ENCODE measurements at places on chromosomes 5 and 9.

DNA sequence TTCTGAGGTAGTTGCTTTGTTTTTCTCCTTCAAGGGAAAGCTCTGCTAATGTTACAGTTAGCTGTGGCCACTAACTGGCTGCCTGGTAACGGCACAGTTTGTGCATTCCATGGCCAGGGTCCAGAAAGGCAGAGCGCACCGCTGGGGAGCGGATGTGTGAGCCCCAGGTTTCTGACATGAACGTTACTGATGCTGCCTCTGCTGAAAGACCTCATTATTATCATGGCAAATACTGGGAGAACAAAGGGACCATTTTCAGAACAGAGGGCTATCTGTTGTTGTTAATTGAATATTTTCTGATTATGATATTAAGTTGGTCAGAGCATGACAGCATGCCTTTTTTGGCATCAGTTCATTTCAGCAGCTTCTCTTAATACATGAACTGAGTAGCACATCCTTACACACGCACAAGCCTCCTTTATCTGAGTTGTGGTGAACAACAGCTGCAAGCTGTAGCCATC, 134.1 kb downstream of the NUDT12 start:
- DNase-seq: no peak

GRCh38 chr5:171646102-171647042, 139.2 kb upstream of the SMIM23 start:
- DNase-seq: no peak

DNA sequence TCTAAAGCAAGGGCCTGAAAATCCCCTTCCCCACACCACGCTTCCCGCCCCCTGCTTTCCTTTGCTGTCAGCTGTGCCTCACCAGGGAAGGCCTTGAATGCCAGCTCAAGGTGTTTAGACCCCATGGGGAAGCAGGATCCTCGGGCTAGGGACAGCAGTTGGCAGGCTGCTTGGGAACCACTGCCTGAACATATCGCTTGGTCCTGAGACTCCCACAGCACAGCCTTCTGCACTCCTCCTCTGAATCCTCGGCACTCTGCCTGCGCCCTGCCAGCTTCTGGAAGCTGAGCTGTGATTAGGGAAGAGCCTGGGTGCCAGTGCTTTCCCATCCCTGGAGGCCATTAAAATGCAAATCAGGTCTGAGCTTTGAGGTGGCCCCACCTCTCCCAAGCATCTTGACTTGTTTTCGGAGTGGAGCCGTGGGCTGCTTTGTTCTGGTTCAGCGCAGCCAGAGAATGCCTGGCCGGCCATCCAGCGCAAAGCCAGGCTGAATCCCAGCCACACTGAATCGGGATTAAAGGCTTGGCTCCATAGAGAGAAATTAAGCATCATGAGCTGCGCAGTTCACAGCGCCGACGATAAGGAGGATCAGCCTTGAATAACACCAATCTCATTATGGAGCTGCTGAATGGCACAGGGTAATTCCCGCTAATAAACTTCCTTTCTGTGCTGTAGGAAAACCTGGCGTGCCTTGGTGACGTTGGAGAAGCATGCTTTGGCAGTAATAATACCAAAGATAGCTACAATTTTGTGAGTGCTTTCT, 40.0 kb downstream of the AMBP start:
- DNase-seq: no peak

GRCh38 chr9:115972362-115972761, 181.2 kb upstream of the PAPPA start:
- no peak for DNase-seq

DNA sequence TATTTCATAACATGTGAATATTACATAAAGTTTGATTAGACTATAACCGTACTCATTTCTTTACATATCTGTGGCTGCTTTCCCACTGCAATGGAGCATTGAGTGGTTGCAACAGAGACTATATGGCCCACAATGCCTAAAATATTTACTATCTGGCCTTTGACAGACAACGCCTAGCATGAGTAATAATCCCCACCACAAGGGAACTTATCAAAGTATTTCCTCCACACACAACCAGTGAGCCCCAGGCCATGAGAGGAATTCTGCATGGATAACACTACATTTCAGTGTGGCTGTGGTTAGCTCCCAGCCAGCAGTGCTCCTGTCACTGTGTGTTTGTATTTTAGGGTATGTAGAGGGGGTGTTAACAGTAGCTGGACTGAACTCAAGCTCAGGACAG, 54.8 kb downstream of the FAM81B start:
- DNase-seq: no peak

DNA sequence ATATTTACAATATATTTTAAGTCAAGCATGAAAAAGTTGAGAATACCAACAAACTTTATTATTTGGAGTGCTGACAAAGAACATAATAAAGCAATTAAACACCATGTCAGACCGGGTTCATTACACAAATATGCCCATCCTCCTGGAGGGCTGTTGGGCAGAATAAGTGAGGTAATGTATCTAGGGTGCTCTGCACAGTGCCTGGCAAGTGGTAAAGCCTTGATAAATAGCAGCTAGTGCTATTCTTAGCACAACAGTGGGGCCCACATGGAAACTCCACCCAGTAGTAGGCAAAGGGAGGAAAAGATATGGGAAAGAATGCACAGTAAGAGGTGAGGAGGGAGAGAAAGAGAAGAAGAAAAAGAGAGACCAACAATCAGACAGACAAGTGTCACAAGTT, 97.7 kb downstream of the SLC1A3 start:
- no peak for DNase-seq

DNA sequence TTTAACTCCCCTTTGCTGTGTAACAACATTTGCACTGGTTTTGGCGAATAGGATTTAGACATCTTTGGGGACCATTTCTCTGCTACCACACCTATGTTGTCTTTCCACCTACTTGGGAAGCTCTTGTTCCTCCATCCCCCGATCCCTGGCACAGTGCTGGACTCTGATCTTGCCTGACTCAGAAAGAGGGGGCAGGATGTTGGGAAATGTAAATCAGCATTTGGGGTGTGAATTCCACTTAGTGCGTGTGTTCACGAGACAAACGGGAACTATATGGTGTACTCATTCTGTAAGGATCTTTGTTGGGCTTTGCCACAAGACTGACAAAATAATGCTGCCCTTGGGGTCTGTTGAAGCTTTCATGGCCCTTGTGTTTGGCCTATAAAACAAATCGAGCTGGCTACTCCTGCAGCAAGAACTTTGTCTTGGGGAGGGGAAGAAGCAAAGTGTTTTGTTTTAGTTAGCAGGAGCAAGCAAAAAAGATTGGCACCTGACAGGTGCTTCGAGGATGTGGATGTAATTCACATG, 18.5 kb downstream of the TMEM268 start:
- no peak for DNase-seq

GRCh38 chr5:133228316-133228715, 176.5 kb downstream of the HSPA4 start:
- DNase-seq: no peak

- DNase-seq: no peak
These were observed 572 bp downstream of the SCGB3A1 start for GRCh38 chr5:180590543-180591310.

All from activated CD4-positive, alpha-beta T cell treated with anti-CD3 and anti-CD28 coated beads, Interleukin-2, amount 50 U/mL, for 4 hours (primary cell).